A673 (cell line): ENCODE measurements at places on chromosomes 6 and 20. TPM values are rescaled to one million over a fixed set of nuclear protein-coding genes. Genes with fewer than 3 reads are reported as not detected.

DNA sequence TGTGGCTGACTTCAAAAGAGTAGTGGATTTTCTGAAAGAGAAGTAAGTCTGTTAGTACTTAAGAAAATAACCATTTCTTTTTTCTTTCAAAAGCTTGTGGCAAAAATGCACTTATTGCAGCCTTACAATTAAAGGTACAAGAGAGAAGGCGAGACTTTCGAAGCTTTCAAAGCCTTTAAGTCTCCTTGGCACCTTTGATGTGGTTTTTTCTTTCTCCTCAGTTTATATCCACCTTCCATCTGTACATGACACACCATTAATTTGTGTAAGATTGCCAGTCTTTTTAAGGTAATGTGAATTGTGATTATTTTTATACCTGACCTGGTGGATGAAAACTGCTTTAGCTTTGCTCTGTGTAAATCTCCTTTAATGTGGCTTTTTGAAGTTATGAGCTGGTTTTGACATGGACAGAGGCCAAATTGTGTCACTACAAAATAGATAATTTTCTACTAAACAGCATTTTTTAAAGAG lies 466.1 kb downstream of the CDKAL1 start:
- H3K4me3 ChIP-seq = no peak overlapping the region
- DNase-seq = no peak
- H3K36me3 ChIP-seq = no peaks in the 10 kb centered on the region
- no peak overlapping the region for H3K27ac ChIP-seq

GRCh38 chr20:23125625-23126191 lies 39.6 kb upstream of the CD93 start:
- H3K4me1 ChIP-seq = no peaks in the 10 kb centered on the region
- H3K36me3 ChIP-seq = no peaks in the 10 kb centered on the region
- no peak overlapping the region for H3K4me3 ChIP-seq

RIPOR3 gene
- total RNA-seq = 19.1 and 21.6 TPM in 2 replicates

- no peaks in the 10 kb centered on the region for H3K4me1 ChIP-seq
- H3K4me3 ChIP-seq = no peak overlapping the region
Measured at GRCh38 chr6:147586044-147586443, 77.6 kb downstream of the SAMD5 start.

GRCh38 chr6:42642794-42643193 lies 79.0 kb downstream of the UBR2 start:
- DNase-seq = no peak
- H3K27ac ChIP-seq = no peak overlapping the region
- no peaks in the 10 kb centered on the region for H3K4me1 ChIP-seq

DNA sequence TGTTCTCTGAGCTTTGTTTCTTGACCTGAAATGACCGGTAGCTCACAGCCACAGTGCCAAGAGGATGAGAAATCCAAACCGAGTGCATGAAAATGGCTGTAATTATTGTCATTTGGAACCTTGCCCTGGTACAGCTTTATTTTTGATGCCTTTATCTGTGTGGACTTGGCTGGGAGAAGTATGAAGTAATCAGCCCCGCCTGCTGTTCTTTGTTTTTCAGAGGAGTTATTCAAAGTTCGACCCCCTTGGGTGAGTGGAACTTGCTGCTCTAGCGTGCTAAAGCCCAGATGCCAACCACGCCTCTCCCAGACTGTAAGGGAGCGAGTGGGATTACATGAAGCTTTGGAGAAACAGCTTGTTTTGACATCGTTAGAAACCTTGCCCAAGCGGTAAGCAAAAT lies 48.3 kb downstream of the ECT2L start:
- H3K4me1 ChIP-seq = peaks cover 5% of the 10 kb centered on the region
- DNase-seq = peak; percentile 80
- H3K4me3 ChIP-seq = peak overlapping the region; percentile 11
- no peaks in the 10 kb centered on the region for H3K36me3 ChIP-seq
- H3K27me3 ChIP-seq = no peaks in the 10 kb centered on the region
- no peak overlapping the region for H3K27ac ChIP-seq

GRCh38 chr20:62303340-62304226 lies 786 bp downstream of the ADRM1 start:
- peak overlapping the region; percentile 97 for H3K4me3 ChIP-seq
- H3K4me1 ChIP-seq = peaks cover 18% of the 10 kb centered on the region
- peaks cover 46% of the 10 kb centered on the region for H3K36me3 ChIP-seq
- peak overlapping the region; percentile 96 for H3K27ac ChIP-seq
- no peaks in the 10 kb centered on the region for H3K27me3 ChIP-seq

- H3K4me1 ChIP-seq = no peaks in the 10 kb centered on the region
- DNase-seq = no peak
- no peaks in the 10 kb centered on the region for H3K27me3 ChIP-seq
- no peaks in the 10 kb centered on the region for H3K36me3 ChIP-seq
- H3K27ac ChIP-seq = no peak overlapping the region
- H3K4me3 ChIP-seq = no peak overlapping the region
Measured at GRCh38 chr20:9253006-9253539, 184.2 kb downstream of the PLCB4 start.

- H3K27ac ChIP-seq = no peak overlapping the region
- H3K27me3 ChIP-seq = no peaks in the 10 kb centered on the region
- peaks cover 9% of the 10 kb centered on the region for H3K4me1 ChIP-seq
- DNase-seq = no peak
- H3K4me3 ChIP-seq = no peak overlapping the region
Measured at GRCh38 chr6:14706378-14706929, 539.4 kb upstream of the JARID2 start.
